ENCODE measurements at places on chromosomes 4 and X.

- DNase-seq = no peak
Observed at GRCh38 chr4:143016171-143016570, 168.5 kb upstream of the USP38 start.

GRCh38 chr4:18698119-18698883 is 676.7 kb upstream of the LCORL start:
- no peak for DNase-seq

DNA sequence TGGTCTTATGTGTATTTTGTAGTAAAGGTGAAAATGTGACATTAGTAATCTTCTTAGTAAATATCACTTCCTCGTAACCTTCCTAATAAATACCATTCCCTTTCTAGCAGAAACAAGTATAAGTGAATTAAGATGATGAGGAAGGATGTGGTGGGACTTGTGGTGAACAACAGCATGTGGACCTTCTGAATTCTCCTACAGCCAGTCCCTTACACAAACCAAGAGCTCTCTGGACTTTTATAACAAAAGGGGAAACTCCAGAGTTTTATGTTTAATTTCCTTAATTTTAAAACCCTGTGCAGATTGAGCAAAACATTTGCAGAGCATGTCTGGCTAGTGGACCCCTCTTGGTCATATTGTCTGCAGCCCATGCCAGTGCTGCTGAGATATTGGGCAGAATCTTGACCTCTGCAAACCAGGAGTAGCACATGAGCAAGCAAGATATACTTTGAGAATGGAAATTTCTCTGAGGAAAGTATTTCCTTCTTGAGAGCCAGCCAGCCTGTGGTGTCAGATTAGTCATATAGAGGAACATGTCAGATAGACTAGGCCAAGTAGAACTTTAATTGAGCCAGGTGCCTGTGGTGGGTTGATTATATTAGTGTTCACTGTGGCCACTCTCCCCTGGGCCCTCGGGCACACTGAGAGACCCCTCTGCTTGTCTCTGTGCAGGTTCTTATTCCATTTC is 328.2 kb downstream of the DKK2 start:
- DNase-seq = no peak

- no peak for DNase-seq
Observed at GRCh38 chr4:613126-613525, 12.2 kb upstream of the PDE6B start.

GRCh38 chrX:152072236-152072635 is 66.1 kb downstream of the MAGEA10 start:
- DNase-seq = no peak

DNA sequence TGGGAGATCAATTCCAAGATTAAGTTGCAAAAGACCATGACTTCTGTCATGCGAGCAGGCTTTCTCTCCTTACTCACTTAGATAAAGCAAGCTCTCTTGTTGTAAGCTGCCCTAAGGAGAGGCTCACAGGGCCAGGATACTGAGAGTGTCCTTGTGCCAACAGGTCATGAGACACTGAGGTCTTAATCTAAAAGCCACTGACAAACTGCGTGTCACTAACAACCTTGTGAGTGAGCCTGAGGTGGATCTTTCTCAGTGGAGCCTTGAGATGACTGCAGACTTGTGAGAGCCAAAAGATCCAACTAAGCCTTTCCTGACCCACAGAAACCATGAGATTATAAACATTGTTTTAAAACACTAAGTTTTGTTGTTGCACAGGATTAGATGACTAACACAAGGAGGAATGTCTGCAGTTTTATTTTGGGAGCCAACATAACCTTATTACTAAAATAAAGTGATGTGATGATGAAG is 170.5 kb downstream of the SLC39A8 start:
- no peak for DNase-seq

DNA sequence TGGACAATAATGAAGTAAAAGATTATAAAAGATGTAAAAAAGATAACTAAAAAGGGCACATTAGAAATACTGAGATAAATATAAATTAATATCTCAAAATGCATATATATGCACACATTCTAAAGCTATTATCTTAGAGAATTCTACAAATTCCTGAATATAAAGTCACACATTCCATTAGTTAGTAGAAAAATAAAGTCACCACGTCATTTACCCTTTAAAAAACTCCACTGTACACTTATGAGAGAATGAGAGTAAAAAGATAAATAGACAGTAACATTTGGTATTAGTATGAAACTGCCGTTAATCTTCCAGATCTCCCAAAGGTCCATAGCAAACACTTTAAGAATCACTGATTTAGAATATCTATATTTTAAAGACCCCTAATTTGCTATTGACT is 67.2 kb upstream of the IL15 start:
- DNase-seq = no peak

GRCh38 chr4:7159923-7160322 is 32.4 kb upstream of the SORCS2 start:
- no peak for DNase-seq

- DNase-seq = peak; percentile 44
Observed at GRCh38 chr4:176193938-176194337, 1.4 kb downstream of the SPATA4 start.

- DNase-seq = no peak
Observed at GRCh38 chr4:85500110-85500867, 25.3 kb downstream of the ARHGAP24 start.

GRCh38 chr4:2595436-2595835 is 59.0 kb downstream of the FAM193A start:
- no peak for DNase-seq

GRCh38 chr4:183136855-183137254 is 37.8 kb downstream of the WWC2 start:
- no peak for DNase-seq

- DNase-seq = no peak
Observed at GRCh38 chr4:188532751-188533150, 393.5 kb downstream of the TRIML1 start.

- DNase-seq = no peak
Observed at GRCh38 chrX:72715546-72715945, 1.4 kb upstream of the PHKA1 start.

GRCh38 chrX:11430271-11430670 is 137.1 kb downstream of the AMELX start:
- DNase-seq = no peak

DNA sequence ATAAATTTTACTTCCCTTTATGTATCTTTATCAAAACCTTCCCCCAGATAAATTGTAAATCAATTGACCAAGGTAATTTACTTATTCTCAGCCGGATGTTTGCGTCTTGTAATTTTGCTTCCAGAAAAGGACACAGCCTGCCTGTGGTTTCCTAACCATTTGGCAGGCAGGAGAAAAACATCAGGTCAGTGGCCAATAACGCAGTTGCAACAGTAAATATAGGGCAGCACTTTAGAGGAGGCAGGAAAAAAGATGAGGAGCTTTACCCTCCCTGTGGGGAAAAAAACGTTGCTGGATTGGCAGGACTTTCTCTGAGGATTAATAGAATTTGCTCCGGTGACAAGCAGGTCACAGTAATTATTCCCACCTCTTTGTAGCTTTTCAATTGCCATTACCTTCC is 2618.1 kb downstream of the ARAP2 start:
- DNase-seq = no peak

DNA sequence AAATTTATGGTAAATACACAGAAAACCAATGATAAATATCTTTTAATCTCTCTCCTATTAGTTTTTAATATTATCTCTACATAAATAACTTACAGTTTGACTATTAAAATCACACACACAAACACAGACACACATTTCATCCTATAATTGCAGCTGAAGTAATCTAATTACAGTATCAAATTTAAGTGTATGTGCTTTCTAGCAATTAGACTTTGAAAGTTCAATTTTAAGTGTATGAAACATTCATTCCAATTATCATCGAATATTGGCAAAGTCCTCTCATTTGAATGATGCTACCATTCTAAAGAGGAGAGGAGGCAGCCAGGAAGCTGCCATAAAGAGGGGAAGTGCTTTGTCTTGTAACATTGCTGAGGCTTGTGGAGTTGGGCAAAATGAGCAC is 221.2 kb upstream of the PABPC4L start:
- DNase-seq = no peak

- DNase-seq = no peak
Observed at GRCh38 chr4:23337292-23337691, 552.6 kb downstream of the PPARGC1A start.

- no peak for DNase-seq
Observed at GRCh38 chrX:30504309-30504708, 73.3 kb downstream of the TASL start.

DNA sequence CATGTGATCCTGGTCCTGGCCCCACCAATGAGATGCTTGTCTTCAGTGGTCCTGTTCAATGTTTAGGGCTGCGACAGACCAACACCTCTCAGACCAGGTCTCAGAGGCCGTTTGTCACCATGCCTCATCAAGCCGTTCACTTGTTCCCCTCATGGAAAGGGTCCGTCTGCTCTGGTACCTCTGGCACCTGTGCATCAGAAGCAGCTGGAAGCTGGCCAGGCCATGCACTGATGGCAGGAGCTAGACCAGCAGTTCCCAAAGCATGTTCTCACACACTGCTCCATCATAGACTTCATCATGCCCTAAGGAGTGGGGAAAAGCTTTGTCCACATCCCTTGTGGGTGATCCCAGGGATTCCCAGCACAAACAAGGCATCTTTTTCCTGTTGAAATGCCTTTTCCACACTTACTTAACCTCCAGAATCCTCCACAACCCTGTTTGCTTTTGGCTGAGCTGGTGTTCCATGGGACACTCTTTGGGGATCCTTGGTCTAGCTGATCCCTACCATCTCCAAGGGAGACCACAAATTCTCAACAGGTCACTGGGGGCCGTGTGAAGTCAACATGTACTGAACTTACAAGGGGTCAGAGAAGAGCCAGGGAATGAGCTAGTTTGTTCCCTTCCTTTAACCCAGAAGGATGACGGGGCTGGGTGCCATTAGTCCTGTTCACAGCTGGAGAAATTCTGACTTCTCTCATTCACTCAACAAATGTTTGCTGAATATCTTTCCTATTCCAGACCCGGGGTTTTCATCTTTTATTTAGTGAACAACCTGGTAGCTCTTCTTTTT is 21.8 kb downstream of the SH3TC1 start:
- DNase-seq = no peak

DNA sequence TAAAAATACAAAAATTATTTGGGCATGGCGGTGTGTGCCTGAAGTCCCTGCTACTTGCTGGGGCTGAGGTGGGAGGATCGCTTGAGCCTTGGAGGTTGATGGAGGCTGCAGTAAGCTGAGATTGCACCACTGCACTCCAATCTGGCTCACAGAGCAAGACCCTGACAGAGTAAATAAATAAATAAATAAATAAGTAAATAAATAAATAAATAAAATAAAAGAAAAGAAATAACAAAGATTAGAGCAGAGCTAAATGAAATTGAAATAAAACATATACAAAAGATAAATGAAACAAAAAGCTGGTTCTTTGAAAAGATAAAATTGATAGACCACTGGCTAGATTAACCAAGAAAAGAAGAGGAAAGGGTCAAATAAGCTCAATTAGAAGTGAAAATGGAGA is 43.1 kb downstream of the HPGD start:
- DNase-seq = no peak

DNA sequence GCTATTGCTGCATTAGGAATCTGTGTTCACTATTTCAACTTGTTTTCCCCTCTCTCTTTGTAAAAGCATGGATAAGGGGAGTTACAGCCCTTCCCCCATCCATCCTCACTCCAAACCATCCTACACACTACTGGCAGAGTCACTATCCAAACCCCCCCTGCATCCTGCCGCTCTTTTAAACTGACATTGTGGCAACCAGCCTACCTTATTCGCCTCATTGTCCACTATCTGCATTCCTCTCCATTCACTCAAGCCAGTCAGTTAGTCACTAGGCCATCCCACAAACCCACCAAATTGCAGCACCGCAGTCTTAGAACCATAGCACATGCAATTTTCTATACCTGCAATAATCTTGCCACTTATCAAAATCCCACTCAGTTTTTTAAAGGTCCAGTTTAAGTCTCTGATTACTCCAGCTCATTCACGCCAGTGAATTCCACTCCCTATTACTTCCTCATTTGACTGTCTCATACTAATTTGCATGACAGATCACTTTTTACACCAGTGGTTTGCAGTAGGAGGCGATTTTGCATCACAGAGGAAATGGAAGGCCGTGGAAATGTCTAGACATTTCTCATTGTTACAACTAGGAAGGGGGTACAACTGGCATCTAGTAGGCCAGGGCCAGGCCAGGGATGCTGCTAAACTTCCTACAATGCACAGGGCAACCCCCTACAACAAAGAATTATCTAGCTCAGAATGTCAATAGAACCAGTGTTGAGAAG is 181.8 kb downstream of the HS6ST2 start:
- DNase-seq = no peak

DNA sequence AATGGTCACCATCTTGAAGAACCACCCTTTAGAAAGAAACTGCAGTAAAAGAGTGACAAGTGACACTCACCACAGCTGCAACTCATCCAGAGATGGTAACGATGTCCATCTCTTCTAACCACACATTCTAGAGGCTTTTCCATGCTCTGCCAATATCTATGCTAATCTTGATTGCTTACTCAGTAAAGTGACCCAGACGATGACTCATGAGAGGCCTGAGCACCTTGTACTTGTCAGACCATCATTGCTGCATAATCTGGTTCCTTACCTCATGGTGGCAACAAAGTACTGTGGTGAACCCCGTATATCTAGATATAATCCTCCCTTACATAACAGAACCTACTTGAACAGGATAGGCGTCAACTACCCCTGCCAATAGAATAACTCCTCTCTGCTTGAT is 75.6 kb downstream of the CCNG2 start:
- no peak for DNase-seq

DNA sequence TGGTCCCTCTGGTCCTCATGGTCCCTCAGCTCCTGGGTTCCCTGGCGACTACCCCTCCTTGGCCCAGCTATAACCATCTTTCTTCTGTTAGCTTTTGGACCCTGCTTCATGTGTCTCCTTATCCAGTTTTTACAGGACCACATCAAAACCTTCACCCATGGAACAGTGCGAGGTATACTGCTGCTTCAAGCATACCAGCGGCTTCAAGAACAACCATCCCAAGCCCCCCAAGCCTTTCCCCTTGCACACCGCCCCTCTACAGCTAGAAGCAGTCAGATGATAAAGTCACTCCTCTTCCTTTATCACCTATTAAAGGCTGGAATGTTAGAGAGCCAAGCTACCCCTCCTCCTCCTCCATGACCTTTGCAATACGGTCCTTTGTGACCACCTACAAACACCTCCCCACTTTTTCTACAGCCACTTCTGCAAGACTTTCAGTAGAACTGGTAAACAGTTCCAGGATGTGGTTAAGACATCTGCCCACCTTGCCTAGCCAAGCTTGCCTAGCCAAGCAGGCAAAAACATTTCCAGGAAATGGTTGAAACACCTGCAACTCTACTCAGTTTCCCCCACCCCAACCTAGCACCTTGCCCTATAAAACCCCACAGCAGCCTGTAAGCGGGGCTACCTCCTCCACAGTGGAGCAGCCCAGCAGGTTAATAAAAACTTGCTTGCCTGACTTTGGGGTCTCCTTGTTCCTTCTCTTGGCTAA is 125.7 kb downstream of the ZC4H2 start:
- no peak for DNase-seq

DNA sequence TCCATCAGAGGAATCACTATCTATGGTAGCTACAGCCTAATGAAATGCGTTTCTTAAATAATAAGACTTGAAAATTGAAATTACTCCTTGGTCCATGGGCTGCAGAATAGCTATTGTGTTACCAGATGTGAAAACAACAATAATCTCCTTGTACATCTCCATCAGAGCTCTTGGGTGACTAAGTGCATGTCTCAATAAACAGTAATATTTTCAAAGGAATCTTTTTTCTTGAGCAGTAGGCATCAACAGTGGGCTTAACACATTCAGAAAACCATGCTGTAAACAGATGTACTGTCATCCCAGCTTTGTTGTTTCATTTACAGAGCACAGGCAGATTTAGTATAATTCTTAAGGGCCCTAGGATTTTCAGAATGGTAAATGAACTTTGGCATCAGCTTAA is 67.3 kb downstream of the GLUD2 start:
- DNase-seq = no peak

GRCh38 chr4:98568941-98569663 is 89.3 kb downstream of the TSPAN5 start:
- DNase-seq = no peak

Measured in activated CD4-positive, alpha-beta T cell treated with anti-CD3 and anti-CD28 coated beads, Interleukin-2, amount 50 U/mL, for 48 hours (primary cell).